ENCODE measurements at places on chromosomes 6 and 20.

- DNase-seq = no peak
These were observed 4.6 kb downstream of the MEA1 start for GRCh38 chr6:43009124-43009523.

- peak; percentile 43 for DNase-seq
These were observed 92.0 kb upstream of the PRDM1 start for GRCh38 chr6:105994118-105994590.

- DNase-seq = no peak
These were observed 398.6 kb downstream of the RFPL4B start for GRCh38 chr6:112745765-112746164.

- no peak for DNase-seq
These were observed at the start of gene CPNE5 for GRCh38 chr6:36838896-36839748. TSS of gene CPNE5 (minus strand) at chr6:36839444. CDS start at chr6:36839377, 67 bp downstream.

GRCh38 chr6:83511901-83512681, at the start of gene PRSS35:
TSS of gene PRSS35 (plus strand) at chr6:83512534. CDS start at chr6:83523442, 10,908 bp downstream.
- DNase-seq = no peak

GRCh38 chr6:154399097-154399496, 42.5 kb upstream of the IPCEF1 start:
- DNase-seq = no peak

- DNase-seq = no peak
These were observed 62.7 kb upstream of the TRAF3IP2 start for GRCh38 chr6:111668410-111668809.

DNA sequence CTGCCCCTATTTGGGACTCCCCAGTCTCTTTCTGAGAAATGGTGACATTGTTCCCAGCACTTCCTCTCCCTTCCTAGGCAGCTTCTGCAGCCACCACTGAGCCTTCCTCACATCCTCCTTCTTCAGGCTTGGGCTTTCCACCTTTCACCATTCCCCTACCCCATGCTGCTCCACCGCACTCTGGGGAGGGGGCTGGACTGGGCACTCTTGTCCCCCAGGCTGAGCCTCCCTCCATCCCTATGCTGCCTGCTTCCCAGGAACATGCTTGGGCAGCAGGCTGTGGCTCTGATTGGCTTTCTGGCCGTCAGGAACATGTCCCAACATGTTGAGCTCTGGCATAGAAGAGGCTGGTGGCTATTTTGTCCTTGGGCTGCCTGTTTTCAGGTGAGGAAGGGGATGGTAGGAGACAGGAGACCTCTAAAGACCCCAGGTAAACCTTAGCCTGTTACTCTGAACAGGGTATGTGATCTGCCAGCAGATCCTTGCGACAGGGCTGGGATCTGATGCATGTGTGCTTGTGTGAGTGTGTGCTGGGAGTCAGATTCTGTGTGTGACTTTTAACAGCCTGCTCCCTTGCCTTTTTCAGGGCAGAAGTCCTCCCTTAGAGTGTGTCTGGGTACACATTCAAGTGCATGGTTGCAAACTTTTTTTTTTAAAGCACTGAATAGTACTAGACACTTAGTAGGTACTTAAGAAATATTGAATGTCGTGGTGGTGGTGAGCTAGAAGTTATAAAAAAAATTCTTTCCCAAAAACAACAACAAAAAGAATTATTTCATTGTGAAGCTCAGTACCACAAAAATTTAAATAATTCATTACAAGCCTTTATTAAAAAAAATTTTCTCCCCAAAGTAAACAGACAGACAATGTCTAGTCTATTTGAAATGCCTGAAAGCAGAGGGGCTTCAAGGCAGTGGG, 2.1 kb upstream of the CDKN1A start:
- DNase-seq = no peak

- DNase-seq = no peak
These were observed 18.4 kb downstream of the CASS4 start for GRCh38 chr20:56430461-56430860.

DNA sequence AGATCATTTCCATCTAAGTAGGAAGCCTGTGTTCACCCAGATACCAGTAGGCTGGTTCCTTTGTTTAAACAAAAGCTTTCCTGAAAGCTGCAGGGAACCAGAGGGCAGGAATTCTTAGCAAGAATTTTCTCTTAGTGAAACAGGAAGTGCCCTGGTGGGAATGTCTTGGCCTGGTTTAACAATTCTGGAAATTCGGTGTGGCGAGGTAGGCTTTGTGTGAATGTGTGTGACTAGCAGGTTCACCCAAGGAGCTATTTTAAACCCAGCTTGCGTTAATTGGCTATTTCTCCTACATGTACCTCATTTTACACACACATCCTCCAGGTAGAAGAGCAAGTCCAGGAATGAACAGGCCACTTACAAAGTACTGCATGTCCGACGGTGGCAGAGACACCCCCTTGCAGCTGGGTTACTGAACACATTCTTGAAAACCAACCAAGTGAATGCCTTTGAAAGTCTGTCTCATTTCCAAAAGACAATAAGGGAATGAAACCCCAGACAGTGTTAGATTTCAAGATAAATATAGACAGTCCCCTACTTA, 64.6 kb downstream of the GFOD1 start:
- no peak for DNase-seq

GRCh38 chr6:63882208-63882607, 246.6 kb downstream of the PHF3 start:
- no peak for DNase-seq

GRCh38 chr6:117380298-117380697, 45.4 kb downstream of the ROS1 start:
- no peak for DNase-seq

DNA sequence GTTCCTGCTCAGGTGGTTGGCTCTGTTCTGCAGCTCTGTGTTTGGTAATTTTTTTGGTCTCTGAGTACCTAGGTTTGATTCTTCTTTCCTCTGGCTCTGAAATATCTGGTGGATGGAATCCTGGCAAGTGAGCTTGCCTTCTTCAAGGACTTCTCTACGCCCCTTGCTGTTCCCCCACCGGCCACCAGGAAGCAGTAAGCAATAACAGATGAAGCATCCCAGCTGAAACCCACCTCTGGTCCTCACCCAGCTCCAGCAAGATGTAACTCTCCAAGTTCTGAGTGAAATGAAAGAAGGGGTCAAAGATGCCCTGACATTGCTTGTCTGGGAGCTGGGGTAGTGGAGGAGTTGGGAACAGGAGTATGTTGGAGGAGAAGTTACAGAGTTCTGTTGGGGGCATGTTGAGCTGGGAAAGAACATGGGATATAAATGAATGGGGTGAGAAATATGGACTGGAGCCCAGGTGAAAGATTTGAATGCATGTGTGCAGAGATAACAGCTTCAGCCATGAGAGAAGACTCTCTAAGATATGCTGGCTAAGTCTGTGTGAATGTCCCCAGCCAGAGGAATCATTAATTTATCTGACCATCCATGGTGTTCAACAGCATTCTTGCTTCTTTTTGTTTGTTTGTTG, 51.3 kb upstream of the GLP1R start:
- DNase-seq = peak; percentile 18

DNA sequence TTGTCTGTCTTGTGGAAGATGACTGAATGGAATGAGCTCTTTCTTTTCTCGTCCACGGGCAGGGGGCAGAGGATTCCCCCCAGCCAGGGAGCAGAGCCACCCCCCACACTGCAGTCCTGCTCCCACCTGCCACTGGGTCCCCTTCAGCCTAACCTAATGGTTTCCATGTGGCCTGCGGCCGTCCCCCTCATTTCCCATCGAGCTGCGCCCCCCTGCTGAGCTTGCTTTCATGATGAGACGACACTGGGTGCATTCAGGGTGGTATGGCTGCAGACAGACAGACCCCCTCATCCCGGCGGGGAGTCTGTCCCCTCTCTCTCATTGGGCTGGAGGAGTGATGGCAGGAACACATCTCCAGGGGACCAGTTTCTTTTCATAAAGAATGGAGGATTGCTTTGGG, 140.8 kb downstream of the DTNBP1 start:
- DNase-seq = no peak

DNA sequence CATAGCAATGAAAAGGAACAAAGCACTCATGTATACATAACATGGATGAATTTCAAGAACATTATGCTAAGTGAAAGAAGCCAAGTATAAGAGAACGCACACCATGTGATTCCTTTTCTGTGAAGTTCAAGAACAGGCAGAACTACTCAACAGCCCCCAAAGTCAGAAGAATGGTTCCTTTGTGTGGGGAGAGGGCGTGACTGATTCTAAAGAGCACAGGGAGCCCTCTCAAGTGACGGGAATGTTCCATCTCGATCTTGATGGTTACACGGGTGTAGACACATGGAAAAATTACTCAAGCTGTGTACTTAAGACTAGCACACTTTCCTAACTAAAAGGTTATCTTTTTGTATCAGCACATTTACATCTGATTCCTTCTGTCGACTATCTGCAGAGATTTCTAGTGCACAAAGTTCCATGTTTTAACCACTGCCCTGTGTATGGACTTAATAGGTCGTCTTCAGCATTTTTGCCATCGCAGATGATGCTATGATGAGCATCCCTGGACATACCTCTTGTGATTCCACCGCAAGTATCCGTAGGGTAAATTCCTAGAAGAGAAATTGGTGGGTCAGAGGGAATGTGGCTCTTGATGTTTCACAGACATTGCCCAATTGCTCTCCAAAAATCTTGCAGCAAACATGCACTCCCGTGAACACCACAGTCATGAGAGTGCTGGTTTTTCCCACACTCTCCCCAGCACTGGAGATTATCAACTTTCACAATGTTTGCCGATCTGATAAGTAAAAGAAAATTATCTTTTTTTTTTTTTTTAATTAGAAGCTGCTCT, 279.3 kb downstream of the BMP7 start:
- no peak for DNase-seq

DNA sequence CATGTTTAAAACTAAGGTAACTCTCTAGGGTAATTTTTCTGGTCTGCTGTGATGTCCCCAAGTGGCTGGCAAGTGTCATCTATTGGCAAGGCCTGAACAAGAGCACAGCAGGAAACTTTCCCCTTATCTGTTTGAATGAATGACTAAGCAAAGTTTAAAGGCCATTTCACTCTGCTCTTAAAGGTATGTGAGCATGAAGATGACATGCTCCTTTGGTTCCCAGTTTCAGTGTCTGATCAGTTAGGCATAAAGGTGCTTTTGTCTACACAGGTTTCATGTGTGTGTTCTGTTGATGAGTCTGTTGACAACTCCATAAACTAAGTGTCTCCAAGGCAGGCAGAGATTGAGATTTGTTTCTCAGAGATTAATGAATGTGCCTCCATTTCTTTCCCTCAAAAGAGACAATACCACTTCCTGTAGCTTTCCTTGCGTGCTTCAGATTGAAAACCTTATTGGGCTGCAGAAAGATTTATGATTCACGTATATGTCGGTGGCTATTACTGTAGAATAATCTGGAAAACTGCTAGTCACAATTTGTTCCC, 83.9 kb downstream of the MAP3K7 start:
- no peak for DNase-seq

DNA sequence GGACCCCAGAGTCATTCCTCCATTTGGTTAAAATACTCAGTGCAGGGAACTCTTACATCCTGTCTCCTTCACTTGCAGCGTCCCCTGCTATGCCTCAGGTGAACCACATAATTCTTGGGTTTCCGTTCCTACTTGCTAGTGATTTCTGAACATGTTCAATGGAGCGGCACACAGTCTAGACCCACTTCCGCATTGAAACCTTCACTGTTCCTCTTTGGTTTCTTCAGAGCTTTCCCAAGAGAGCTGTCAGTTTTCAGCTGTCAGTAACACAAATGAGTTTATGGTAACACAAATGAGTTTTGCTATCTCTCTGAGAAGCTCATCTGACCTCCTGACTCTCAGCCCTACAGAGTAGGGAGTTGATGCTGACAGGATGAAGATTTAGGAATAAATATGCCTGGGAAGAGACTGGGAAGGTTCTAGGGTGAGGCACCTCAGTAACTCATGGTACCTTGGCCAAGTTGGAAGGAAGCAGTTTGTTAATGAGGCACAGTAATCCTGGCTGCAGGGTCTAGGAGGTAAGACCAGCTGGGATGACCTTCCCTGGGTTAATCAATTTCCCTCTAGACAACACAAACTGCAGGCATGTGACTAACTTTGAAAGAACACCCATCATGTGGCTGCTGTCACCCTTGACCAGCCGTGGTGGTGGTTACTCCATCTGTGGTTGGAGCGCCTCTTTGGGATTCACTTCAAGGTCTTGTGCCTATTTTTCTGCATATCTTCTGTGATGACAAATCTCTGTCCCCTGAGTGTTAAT, 5.4 kb downstream of the SYS1 start:
- DNase-seq = peak; percentile 52

- DNase-seq = no peak
These were observed 161.0 kb downstream of the AIG1 start for GRCh38 chr6:143221698-143222097.

DNA sequence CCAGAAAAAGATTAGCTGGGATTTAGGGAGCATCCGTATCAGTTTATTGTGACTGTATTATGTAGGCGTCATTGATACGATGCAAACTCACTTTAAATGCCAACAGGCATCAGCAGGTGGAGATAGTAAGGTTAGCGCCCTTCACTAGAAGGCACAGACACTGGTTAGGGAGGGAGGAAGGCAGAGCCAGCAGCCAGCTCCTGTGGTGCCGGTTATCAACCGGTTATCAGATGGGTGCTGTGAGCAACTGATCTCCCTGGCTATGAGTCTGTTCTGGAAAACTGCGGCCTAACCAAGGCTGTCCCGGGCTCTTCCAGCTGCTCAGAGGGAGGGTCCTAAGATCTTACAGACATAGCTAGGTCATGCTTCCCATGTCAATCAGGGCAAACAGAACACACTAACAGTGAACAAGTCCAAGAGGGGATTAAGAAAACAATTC, 47.5 kb upstream of the CD93 start:
- no peak for DNase-seq

- no peak for DNase-seq
These were observed 399.7 kb downstream of the COL12A1 start for GRCh38 chr6:74805916-74806696.

DNA sequence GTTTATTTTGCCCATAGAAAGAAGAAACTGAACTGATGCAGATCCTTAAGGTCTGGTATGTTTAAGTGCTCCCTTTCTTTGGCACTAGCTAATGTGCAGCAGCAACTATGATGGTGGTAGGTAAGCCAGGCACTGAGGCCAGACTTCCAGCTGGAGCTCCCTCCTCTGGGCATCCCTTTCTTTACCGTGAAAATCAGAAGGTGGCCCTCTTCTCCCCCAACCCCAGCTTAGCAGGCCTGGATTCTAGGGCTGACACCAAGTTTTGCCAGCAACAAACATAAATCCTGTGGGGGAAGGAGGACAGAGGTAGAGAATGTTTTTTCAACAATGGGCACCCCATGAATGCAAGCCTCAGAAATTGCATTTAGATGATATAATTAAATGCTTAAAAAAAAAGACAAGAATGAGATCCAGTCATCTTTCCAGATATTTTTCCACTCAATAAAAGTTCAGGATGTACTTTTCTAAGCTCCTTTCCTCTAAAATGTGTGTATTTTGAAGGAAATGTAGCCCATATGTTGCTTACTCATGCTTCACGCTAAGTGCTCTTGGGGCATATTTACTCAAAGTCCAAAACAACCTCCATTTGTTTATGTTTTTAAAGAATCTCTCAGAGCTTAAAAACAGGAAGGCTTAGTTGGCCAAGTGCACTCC, 123.9 kb upstream of the NXT1 start:
- no peak for DNase-seq

DNA sequence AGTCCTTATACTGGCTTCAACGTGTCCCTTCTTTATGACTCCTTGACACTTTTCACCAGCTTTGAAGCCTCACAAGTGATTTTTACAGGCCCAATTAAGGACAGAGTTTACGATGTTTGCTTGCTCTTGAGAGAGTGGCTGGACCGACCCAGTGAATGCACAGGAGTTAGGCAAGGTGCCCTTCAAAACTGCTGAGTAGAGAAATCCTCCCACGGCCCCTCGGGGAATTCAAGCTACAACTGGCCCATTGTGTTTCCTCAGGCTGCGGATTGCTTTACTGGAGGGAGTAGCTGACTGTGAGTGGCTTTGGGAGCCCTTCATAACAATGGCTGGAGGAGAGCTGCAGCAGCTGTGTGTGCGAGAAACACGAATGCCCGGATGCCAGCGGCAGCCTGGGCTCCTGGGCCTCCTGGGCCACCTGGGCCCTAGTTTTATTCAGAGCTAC, 50.0 kb downstream of the SGK1 start:
- DNase-seq = no peak
